T-helper 2 cell treated with Interferon-gamma antibody and Interleukin-4, amounts not matched to agents 100 ng/mL and 5 ng/mL, for 36 hours (primary cell): ENCODE measurements at places on chromosomes 4 and X. TPM values are rescaled to one million over a fixed set of nuclear protein-coding genes. Genes with fewer than 3 reads are reported as not detected.

NLGN3 gene
- total RNA-seq, result 1.3 TPM in 2 replicates

AMOT gene
- total RNA-seq, result 2.3 and 3.1 TPM in 2 replicates

MTNR1A gene
- total RNA-seq, result not detected in 2 replicates

ARAP2 gene
- total RNA-seq, result 37.5 and 42.9 TPM in 2 replicates

SHROOM4 gene
- not detected in 2 replicates for total RNA-seq

FAM114A1 gene
- 0.07 and 0.09 TPM in 2 replicates for total RNA-seq

S100P gene
- total RNA-seq, result 34.1 and 37.1 TPM in 2 replicates

PNCK gene
- total RNA-seq, result 0.32 TPM in 1 of 2 replicates, not detected in the other

RTL9 gene
- not detected in 2 replicates for total RNA-seq

HSFX3 gene
- total RNA-seq, result not detected in 2 replicates

SRPK3 gene
- total RNA-seq, result not detected in 2 replicates

GALNT7 gene
- 20.5 and 21.2 TPM in 2 replicates for total RNA-seq

CLNK gene
- total RNA-seq, result 0.09 TPM in 1 of 2 replicates, not detected in the other

CACNA1F gene
- 0.14 and 0.36 TPM in 2 replicates for total RNA-seq
